ENCODE measurements at places on chromosomes 2 and 18.

DNA sequence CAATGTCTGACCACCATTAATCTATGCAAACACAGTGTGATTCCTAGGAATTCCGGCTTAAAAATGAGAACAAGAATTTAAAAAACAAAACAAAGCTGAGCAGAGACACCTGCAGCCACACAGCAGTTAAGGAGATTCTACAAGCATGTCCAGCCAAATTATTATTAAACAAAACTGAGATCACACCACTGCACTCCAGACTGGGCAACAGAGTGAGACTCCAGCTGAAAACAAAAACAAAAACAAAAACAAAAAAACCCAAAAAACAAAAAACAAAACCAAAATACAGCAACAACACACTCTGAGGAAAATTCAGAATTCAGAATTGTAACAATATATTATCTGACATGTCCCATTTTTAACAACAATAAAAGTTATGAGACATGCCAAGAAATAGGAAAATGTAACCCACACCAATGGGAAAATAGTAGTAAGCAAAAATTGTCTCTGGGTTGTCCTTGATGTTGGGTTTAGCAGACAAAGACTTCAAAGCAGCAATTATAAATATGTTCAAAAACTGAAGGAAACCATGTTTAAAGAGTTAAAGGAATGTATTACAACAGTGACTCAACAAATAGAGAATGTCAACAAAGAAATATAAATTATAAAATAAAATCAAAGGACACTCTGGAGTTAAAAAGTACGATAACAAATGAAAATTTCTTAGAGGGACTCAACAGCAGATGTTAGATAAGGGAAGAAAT lies 19.7 kb downstream of the MYOM1 start:
- no peak for DNase-seq

DNA sequence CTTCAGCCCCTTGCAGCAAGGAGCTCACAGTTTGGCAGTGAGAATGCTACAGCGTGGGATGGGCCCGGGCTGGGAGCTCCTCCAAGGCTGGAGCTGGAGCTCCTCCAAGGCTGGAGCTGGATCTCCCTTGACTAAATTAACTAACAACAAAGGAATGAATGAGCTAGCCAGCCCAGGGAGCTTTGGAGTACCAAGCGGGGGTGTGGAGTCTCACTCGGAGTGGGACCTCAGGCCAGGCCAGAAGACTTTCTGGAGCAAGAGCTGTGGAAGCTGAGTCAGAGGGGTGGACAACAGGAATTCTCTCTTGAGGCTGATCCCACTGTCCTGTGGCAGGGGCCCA lies 244.7 kb upstream of the HS6ST1 start:
- DNase-seq, result no peak

GRCh38 chr18:677951-678381 lies 20.5 kb downstream of the TYMS start:
- no peak for DNase-seq

- no peak for DNase-seq
Measured at GRCh38 chr18:55380589-55380988, 207.4 kb downstream of the TCF4 start.

- peak; percentile 51 for DNase-seq
Measured at GRCh38 chr18:35458677-35459441, 38.9 kb downstream of the INO80C start.

DNA sequence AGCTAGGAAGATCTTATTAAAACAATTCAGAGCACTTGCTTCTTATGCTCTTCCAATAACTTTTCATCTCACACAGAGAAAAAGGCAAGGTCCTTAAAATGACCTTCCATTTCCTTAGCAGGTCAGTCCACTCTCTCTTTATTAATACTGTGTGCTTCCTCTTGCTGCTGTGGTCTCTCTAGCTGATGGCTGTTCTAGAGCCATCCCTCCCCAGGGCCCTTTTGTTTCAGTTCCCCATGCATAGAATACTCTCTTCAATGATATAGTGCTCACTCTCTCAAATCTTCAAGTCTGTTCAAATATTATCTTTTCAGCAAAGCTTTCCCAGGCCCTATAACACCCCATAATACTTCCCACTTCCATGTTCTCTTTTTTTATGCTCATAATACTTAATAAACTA lies 469.3 kb downstream of the METTL4 start:
- DNase-seq, result no peak

DNA sequence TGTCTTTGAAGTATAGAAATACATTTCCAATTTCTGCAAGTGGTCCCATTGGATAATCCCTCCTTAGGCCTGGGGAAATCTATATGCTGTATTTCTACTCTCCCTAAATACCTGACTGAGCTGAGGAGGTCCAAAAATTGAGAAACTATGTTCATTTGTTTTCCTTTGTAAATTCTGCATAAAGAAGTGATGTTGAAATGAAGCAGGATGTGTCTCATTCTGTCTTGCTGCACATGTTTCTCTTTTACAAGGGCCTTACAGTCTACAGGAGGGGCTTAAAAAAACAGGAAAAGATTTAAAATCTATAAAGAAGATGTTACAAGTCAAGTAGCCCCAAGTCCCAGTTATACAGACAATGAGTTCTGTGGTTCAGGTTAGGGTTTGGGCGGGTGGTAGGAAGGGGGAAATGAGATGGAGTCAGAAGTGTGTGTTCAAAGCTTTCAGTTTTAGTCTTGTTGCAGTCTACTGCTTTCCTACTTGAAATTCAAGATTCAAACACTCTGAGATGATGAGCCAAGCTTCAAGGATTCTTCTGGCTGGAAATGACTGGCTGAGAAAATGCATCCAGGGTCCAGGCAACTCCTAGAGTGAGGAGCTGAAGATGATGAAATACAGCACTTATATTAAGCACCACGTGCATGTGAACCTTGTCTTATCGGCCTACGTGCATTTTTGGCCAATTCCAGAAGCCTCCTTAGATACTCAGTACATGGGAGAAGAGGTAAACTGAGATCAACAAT lies 146.3 kb upstream of the CELF4 start:
- no peak for DNase-seq

- DNase-seq, result peak; percentile 6
Measured at GRCh38 chr2:181037922-181038321, 57.5 kb downstream of the UBE2E3 start.

GRCh38 chr2:6637330-6637729 lies 228.4 kb downstream of the CMPK2 start:
- DNase-seq, result no peak

GRCh38 chr2:138244501-138244925 lies 257.1 kb upstream of the SPOPL start:
- no peak for DNase-seq

- no peak for DNase-seq
Measured at GRCh38 chr2:113978524-113979190, 88.8 kb downstream of the ACTR3 start.

- DNase-seq, result peak; percentile 86
Measured at GRCh38 chr2:224778474-224778877, 62.3 kb upstream of the CCDC195 start.

DNA sequence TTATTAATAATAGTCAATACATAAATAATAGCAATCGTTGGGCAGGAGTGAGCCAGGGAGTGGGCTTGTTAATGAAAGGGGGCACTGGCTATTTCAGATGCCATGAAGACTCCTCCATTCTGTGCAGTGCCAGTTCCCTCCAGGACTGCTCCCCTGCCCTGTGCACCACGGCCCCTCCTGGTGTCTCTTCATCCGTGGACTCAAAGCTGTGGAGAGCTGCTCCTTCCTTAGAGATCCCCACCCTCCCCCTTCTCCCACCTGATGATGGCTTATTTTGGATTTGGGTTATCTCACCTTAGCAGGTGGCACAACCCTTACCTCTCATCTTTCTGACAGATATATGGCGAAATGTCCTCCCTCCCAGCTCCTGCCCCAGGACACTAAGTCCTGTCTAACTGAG lies 3.1 kb upstream of the CELF4 start:
- no peak for DNase-seq

- DNase-seq, result no peak
Measured at GRCh38 chr2:197920088-197920487, 115.7 kb downstream of the PLCL1 start.

- DNase-seq, result peak; percentile 41
Measured at GRCh38 chr2:168758970-168759820, 43.2 kb upstream of the NOSTRIN start.

GRCh38 chr2:54271843-54272627 lies 16.0 kb upstream of the TSPYL6 start:
- no peak for DNase-seq

GRCh38 chr2:104859766-104860450 lies 6.0 kb downstream of the POU3F3 start:
- DNase-seq, result no peak

- DNase-seq, result no peak
Measured at GRCh38 chr2:105450471-105450870, 51.6 kb upstream of the FHL2 start.

DNA sequence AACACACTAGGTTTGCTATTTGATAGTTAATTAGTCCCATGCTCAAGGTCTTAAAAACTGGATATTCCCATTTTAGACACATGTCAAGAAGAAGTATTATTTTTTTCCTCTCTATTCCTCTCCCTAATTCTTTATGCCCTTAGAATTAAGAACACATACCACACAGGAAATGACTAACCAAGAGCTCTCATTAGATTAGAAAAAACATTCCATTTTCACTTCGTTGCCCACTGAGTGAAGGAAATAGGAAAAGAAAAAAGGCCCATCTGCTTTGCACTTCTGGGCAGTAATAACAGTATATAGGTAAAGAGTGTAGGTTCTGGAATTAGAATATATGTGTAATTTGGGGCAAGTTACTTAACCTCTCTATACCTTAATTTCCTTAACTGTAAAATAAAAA lies 26.9 kb downstream of the ACADL start:
- no peak for DNase-seq

DNA sequence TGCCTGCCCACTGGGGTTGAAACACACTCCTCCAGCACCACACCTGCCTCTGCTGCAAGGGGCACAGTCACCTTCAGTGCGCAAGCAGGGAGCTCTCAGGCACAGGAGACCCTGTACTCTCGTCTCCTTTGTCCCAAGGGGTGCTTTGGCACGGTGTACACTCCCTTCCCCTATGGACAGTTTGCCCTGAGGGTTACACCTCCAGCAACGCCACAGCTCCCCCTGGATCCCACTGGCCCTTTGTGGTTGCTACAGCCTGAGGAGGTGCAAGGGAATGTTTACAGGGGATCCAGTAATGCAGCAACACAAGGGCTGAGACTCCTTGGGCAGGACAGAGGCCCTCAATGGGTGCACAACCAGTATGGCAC lies 45.2 kb upstream of the FAM117B start:
- DNase-seq, result no peak

- DNase-seq, result no peak
Measured at GRCh38 chr2:85655961-85656417, 12.0 kb downstream of the SFTPB start.

DNA sequence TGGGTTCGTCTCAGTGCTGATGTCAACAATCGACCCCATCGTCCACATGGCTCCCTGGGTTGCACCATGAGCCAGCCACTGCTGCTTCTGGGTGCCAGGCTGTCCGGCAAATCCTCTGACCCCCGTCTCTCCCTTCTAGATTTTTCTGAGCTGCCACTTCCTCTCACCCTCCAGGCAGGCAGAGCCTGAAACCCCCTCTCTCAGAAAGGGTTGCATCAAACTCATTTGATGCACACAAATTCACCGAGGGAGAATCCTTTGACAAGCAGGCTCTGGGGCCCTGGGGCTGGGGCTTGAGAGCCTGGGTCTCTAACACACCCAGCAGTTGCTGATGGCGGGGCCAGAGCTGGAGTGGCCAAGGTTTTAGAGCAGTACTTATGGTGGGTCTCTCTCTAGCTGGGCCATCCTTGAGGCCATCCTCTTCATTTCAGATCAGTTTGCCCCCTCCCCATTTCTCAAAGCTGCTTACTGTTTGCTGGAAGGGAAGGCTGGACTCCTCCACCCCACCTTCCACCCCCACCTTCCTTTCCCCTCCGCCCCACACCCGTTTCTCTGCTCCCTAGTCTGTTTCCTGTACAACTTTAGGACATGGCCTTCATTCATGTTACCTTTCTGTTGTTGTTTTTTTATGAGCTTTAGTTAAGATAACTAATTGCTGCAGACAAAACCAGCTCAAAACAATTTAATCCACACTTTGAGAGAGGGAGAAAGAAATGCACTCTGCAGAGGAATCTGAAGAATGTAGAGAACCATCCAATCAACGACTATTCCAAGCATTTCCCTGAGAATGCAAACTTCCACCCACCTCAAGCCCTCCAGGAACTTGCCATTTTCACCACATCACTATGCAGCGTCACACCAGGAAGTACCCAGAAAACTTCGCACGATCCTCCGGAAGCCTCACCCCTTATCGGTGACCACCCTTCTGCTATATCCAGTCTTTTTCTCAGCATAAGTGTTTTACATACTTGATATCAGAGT lies 69.5 kb downstream of the ARL4C start:
- DNase-seq, result peak; percentile 71

DNA sequence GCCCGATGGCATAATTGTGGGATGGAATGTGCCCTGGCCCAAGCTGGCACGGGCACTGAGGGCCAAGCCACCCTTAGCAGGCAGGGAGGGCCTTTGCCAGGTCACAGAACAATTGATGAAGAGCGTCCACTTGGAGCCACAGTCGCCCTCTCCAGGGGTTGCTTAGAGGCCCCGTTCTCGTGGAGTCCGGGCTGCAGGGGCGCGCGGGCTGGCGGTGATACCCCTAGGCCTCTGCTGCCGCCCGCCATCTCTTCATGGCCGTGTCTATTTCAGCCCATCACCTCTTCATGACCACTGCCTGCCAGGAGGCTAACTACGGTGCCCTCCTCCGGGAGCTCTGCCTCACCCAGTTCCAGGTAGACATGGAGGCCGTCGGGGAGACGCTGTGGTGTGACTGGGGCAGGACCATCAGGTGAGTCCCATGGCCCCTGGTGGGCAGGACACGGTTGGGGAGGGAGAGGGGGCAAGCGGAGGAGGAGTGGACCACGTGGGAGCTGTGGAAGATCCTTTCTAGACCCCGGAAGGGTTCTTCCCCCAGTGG lies 17.6 kb downstream of the RAMP1 start:
- no peak for DNase-seq

DNA sequence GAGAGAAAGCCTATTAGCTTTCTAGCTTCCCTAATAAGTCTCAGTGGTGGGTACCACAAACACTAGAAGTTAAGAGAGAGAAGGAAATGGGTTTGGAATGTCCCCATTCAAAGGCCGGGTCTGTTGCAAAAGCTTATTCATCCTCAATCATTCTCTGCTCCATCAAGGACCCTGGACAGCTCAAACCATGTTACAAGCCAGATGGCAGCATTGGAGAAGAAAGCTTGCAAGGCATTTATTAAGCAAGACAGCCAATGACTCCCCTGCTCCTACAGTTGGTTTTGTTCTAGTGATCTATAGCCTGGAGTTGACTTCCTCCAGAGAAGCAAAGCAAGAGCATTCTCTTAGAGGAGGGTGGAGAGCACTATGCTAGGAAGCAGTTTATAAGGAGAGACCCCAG lies 86.9 kb upstream of the LMAN1 start:
- no peak for DNase-seq

All from activated naive CD4-positive, alpha-beta T cell treated with anti-CD3 and anti-CD28 coated beads for 36 hours (primary cell).